Kidney (tissue), 22 donors: ENCODE measurements at places on chromosomes 5 and 9.
A peak's percentile ranks its signal among the peaks of the same experiment; 100 is the strongest.

- no peak for DNase-seq
Observed at GRCh38 chr5:39270225-39270848, 51.0 kb upstream of the FYB1 start.

- DNase-seq, result no peak
Observed at GRCh38 chr5:31648326-31648725, 9.4 kb downstream of the PDZD2 start.

- no peak for DNase-seq
Observed at GRCh38 chr5:178469011-178469974, 120.9 kb downstream of the COL23A1 start.

DNA sequence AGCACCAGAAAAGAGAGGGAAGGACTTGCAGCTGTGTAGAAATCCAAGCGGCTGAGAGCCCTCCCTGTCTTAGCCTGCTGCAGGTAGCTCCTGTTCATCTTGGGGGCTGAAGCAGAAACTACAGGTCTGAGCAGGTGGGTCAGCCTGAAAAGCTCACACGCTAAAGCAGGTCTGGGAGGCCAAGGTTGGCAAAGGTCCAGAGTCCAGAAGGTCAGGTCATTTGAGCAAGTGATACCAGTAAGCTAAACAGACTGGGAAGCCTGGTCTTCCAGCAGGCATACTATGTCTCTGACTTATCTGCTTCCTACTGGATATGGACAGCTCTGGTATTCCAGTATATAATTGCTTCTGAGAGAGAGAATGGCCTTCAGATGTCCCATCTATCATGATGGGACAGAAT, 26.2 kb downstream of the PTCD2 start:
- DNase-seq, result no peak

DNA sequence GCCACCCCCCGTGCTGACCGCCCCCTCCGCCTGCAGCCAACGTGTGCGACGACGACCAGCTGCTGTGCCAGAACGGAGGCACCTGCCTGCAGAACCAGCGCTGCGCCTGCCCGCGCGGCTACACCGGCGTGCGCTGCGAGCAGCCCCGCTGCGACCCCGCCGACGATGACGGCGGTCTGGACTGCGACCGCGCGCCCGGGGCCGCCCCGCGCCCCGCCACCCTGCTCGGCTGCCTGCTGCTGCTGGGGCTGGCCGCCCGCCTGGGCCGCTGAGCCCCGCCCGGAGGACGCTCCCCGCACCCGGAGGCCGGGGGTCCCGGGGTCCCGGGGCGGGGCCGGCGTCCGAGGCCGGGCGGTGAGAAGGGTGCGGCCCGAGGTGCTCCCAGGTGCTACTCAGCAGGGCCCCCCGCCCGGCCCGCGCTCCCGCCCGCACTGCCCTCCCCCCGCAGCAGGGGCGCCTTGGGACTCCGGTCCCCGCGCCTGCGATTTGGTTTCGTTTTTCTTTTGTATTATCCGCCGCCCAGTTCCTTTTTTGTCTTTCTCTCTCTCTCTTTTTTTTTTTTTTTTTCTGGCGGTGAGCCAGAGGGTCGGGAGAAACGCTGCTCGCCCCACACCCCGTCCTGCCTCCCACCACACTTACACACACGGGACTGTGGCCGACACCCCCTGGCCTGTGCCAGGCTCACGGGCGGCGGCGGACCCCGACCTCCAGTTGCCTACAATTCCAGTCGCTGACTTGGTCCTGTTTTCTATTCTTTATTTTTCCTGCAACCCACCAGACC, 80.2 kb downstream of the NTNG2 start:
- DNase-seq, result peak; percentile 68

- DNase-seq, result no peak
Observed at GRCh38 chr9:27818348-27818747, 245.1 kb upstream of the C9orf72 start.

DNA sequence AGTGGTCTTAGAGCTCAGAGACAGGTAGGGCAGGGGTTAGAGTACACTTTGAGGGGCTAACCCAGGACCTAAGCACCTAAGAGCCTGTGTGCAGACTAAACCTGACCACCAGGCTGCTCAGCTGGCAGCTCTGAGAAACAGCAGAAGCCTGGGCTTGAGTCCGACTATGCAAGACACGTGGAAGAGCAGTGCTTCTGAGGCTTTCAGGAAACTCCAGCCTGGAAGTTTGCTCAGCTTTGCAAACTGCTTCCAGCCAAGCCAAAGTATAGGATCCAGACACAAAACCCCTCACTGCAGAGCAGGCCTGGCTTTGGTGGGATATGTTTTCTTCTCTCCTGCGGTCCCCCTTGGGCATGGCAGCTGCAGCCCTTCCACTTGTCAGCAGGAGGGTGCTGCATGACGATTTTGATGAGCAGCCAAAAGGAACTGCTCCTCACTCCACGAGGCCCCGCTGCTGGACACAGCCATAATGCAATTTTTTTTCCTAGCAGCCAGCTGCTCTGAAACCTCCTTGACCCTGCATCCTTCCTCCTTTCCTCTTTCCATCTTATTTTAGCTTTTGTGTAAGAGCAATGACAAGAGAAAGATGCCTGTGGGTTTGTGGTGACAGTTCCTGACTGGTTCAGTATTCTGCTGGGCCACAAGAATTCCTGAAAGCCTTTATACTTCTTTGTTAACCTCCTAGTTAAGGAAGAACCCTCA, 123.1 kb downstream of the LIFR start:
- DNase-seq, result peak; percentile 83

- DNase-seq, result no peak
Observed at GRCh38 chr9:135221576-135221950, 134.1 kb downstream of the OLFM1 start.

- no peak for DNase-seq
Observed at GRCh38 chr9:94588681-94589080, 4.9 kb downstream of the FBP2 start.

DNA sequence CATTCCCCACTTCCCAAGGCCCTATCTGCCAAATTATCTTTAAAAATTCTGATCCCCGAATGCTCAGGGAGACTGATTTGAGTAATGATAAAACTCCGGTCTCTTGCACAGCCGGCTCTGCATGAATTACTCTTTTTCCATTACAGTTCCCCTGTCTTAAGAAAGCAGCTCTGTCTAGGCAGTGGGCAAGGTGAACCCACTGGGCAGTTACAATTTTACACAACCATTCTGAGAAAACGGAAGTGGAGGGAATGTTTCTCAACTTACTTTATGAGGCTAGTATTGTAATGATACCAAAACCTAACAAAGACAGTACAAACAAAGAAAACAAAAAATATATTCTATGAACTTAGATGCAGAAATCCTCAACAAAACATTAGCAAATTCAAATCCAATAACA, 100.0 kb downstream of the MCTP1 start:
- no peak for DNase-seq

GRCh38 chr5:3490957-3491507, 104.6 kb upstream of the IRX1 start:
- no peak for DNase-seq

GRCh38 chr9:118336943-118337330, 632.7 kb downstream of the TLR4 start:
- DNase-seq, result no peak

GRCh38 chr9:127529671-127530070, 78.4 kb downstream of the LRSAM1 start:
- no peak for DNase-seq

DNA sequence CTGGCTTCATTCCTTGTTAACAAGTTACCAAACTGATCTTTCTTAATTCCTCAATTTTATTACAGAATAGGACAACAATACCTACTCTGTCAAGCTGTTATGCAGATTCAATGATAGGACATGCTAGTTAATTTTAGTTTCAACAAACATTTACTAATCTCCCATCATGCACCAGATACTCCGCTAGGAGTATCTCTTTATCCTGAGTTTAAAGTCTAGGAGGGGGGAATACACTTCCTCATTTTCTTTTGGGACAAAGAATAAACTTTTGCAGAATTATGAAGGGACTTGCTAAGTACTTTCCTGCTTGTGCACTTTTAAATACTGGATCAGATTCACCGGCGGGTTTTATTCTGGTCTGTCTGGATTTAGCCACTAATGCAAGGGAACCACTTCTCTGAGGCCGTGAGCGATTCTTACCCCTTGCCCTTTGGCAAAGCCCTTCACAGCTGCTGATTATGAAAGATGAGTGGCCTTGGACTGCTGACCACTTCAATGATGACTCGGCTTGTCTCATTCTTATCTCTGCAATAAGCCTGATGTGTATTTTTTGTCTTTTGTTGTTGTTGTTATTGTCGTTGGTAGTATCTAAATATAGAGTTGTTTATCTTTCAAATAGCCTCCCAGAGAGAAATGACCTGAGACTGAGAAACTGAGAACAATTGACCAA, 73.9 kb downstream of the RMI1 start:
- no peak for DNase-seq

GRCh38 chr9:106286249-106286648, 576.7 kb upstream of the ZNF462 start:
- peak; percentile 39 for DNase-seq

DNA sequence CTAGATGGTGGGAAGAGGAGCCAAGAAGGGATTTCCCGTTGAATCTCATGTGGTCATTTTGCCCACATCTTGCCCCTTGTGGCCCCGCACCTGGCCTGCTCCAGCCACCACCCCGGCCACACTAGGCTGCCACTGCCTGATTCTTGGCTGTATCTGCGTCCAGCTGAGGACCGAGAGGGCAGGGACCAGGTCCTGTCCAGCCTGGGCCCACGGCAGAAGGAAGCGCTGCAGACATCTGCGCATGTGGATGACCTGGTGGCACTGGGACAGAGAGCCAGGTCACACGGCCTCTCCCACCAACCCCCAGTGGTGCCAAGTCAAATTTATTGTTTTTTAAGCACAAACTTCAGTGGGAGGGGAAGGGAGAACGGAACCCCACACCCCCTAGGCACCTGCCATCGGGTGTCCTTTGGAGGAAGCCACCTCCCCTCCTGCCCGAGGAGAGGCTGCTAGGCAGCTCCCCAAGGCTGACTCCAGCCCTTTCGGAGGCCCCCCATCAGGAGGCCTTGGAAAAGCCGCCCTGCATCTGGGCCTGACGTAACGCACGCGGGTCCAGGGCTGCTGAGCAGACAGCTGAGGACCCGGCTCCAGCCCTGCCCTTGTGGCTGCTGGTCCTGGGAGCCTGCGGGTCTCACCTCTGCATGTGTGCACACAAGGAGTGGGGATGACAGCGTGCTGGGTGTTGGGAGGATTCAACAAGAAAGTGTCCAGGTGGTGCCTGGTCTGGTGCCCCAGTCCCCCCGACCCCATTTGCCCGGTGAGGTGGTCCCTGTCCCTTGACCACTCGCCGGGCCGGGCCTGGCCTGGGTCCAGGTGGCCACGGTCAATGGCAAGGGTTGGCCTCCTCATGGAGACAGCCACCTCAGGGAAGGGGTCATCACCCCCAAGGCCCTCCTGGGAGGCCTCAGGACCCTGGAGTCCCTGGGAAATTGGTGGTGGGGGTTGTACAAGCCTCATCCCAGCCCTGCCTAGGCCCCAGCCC, 5.9 kb upstream of the QRFP start:
- no peak for DNase-seq

DNA sequence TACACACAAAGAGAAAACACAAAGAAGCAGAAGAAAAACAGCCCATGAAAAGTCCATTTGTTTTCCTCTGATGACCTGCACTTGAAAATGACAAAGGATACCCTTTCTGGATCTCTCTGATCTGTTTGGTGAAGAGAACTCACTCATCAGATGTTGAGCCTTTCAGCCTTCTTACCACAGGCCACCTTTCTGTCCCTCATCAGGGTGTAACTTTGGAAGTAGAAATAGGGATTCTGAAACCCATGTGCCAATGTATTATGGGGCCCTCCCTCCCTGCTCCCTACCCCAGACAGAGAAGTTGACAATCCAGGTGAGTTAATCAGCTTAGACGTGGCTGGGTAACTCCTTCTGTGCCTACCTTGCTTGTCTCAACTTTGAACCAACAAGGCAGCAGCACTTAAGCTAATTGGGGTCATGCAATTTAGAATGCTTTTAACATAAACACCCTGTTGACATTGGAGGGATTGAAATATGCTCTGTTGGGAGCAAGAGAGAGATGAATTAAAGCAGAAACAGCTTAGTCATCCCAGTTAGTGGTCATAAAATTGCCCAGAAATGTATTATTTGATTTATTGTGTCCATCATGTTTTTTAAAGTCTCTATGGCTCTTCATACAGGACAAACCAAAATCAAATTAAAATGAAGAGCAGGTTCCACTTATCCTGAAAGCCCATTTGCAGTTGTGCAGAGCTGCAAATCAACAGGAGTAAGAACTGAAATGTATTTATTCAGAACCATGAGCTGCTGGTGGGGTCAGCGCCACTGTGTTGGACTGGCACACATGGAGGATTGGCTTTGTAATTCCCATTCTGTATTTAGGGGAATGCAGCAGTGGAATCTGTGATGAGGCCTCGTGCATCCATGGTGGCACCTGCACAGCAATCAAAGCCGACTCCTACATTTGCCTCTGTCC, 132.0 kb downstream of the LIFR start:
- no peak for DNase-seq

DNA sequence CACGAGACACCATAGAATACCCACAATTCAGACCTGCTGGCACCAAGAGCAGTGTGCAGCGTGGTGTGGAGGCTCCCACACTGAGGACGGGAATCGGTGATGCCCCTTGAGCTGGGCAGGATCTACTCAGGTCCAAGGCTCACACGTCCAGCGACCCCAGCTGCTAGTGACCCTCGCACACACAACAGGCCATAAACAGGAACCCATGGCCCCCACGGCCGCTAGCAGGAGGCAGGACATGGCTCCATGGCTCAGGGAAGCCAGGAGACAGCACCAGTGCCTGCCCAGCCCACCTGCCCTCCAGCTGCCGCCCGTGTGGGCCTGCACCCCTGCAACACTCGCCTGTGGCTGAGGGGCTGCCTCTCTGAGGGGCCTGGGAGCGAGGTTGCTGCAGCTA, 43.4 kb upstream of the SLC9A3 start:
- DNase-seq, result no peak

DNA sequence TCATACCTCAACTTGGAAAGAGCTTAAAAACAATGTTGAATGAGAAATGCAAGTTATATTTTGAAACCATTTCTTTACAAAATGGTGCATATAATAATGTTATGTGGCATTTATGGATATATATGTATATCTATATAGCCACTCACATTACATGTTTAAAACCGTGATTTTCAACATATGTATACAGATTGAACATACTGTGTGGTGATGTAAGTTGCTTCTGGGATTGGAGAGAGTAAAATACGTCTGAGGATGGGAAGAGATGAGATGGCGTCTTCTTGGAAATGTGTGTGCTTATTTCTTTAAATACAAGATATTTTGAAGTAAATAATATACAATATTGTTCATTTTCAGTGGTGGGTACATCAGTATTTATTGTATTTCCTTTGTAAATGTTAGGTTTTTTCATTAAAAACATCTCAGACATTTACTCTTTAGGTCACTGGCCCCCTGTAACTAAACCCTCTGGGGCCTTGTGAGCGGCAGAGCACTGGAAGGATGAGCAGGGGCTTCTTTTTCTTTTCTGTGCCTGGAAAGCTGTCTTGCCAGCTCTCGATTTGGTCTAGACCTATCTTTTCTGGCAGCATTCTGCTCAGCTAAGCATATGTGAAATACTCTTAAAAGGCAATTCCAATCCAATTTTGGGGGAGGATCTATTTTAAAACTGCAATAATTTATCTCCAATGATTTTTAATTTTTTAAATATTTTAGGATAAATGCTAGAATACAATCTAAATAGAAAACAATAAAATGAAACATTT, 42.8 kb upstream of the HMHB1 start:
- DNase-seq, result no peak

GRCh38 chr9:107309271-107309670, 26.2 kb downstream of the RAD23B start:
- DNase-seq, result no peak

GRCh38 chr9:136840140-136840876, 2.0 kb upstream of the AJM1 start:
- no peak for DNase-seq
